ENCODE measurements at places on chromosomes 12 and 14. TPM values are rescaled to one million over a fixed set of nuclear protein-coding genes. Genes with fewer than 3 reads are reported as not detected.

The SLC15A4 gene
- 25.4 TPM for total RNA-seq

The KRT3 gene
- total RNA-seq, result not detected

- H3K27ac ChIP-seq, result no peak overlapping the region
- DNase-seq, result no peak
- H3K36me3 ChIP-seq, result no peaks in the 10 kb centered on the region
- no peaks in the 10 kb centered on the region for H3K27me3 ChIP-seq
These were observed 104.6 kb downstream of the DAAM1 start for GRCh38 chr14:59292921-59293534.

DNA sequence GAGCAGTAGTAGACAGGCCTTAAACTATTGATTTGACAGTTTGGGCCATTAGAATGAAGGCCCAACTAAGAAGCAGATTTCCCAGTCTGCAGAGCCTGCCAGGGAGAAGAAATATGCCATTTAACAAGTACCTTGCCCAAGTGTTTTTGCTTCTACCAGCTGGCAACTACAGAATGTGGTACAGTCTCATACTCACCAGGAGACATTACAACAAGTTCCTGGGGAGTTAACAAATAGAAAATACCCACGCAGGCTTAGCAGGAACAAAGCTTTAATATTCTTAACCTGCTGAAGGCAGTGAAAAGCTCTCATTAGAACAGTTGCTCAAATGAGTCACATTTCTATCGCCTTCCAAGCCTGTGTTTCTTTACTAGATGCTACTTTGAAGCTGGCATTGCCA lies 241.0 kb downstream of the TMEM117 start:
- H3K4me1 ChIP-seq, result no peaks in the 10 kb centered on the region
- DNase-seq, result no peak
- no peak overlapping the region for H3K27ac ChIP-seq
- H3K27me3 ChIP-seq, result no peaks in the 10 kb centered on the region
- H3K4me3 ChIP-seq, result no peak overlapping the region
- no peaks in the 10 kb centered on the region for H3K36me3 ChIP-seq

DNA sequence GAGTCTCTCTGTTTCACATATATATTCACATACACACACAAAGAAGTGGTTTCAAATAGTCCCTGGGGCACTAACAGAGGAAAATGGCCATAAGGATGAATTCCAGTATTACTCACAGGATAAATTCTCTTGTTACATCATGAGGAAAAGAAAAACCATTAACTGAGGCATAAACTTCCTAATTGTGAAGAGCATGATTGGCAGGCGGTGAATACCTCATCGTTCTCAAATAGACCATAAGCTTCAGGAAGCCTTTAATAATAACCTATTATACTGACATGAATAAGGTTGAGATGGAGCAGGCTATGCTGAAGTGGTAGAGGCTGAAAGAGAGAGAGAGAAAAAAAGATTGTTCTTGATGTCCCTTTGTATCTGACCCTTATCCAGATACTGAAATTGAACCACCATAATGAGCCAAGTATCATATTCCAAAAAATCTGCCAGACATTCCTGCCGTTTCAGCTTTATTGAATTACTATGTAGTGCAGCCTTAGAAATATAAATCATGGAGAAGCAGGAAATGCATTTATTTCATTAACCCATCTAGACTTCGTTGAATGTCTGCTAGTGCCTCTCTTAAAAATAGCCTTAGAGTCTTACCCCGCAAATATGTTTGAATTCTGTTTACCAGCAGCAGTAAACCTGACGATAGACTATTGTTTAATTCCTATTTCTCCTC lies 86.8 kb downstream of the NUAK1 start:
- no peak overlapping the region for H3K27ac ChIP-seq
- H3K4me1 ChIP-seq, result no peaks in the 10 kb centered on the region
- H3K27me3 ChIP-seq, result no peaks in the 10 kb centered on the region
- no peak overlapping the region for H3K4me3 ChIP-seq
- no peaks in the 10 kb centered on the region for H3K36me3 ChIP-seq
- no peak for DNase-seq

The CCDC85C gene
- 19.8 TPM for total RNA-seq

DNA sequence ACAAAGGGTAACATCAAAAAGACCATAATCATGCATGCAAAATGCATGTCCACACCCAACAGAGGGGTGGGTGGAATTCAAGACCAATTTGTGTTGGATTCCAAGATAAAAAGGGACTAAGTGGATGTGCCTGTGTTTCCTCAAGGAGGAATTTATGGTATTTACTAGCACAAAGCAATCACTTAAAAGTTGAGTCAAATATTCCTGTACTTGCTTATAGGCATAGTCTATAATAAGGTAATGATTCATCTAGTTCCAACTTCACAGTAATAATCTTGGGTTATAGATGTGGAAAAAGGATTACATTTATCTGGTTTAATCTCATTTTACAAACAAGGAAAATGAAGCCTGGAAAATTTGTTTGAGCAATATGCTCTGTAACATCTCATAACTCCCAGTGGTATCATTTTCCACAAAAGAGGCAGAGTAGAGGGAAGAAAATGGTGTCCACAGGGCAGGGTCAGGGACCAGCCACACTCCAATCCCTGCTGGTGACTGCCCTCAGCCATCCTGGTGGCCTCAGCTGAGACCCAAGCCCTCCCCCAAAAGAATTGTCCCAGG lies 80.8 kb upstream of the REP15 start:
- H3K4me1 ChIP-seq, result no peaks in the 10 kb centered on the region
- no peaks in the 10 kb centered on the region for H3K36me3 ChIP-seq
- no peak overlapping the region for H3K27ac ChIP-seq
- H3K4me3 ChIP-seq, result no peak overlapping the region

GRCh38 chr14:104554088-104554607 lies 25.4 kb upstream of the C14orf180 start:
- no peaks in the 10 kb centered on the region for H3K4me1 ChIP-seq
- no peaks in the 10 kb centered on the region for H3K36me3 ChIP-seq
- no peak overlapping the region for H3K4me3 ChIP-seq
- no peak overlapping the region for H3K27ac ChIP-seq
- H3K27me3 ChIP-seq, result no peaks in the 10 kb centered on the region
- no peak for DNase-seq

The ETFBKMT gene
- 4.1 TPM for total RNA-seq

DNA sequence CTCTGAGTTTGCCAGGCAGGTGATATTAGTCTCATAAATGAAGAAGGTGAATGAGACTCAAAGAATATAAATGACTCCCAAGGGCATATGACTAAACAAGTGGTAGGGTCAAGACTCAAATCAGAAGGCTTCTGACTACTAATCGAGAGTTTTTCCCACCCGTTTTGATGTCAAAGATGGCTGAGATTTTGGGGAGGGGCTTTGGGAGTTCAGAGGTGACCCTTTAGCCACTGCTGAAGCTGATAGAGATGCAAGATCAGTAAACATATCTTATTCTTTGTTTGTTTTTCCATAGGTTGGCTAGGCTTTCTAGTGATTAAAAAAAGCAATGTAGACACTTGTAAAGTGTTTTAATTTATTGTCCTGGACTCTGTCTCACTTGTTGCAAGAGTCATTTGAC lies 239.6 kb upstream of the PLEKHG7 start:
- no peak overlapping the region for H3K4me3 ChIP-seq
- no peaks in the 10 kb centered on the region for H3K36me3 ChIP-seq
- H3K27me3 ChIP-seq, result no peaks in the 10 kb centered on the region

DNA sequence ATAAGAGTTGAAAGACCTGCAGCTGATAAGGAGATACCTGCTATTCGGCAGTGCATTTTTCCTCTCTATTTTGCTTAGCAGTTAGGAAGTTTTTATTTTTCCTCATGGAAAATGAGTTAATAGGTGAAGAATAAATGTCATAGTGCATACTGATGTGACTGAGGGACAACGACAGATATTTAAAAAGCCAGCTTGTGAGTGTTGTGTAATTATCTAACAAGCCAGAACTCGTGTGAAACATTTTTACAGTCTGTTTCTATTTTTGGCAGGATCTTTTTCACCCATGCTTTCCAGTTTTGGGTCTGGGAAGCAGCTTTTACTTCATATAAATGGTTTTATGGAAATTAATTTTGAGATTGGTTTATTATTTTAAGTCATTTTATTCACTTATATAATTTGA lies 2.9 kb downstream of the FBXO34 start:
- no peak for DNase-seq
- no peaks in the 10 kb centered on the region for H3K27me3 ChIP-seq
- no peaks in the 10 kb centered on the region for H3K36me3 ChIP-seq
- no peak overlapping the region for H3K4me3 ChIP-seq
- no peak overlapping the region for H3K27ac ChIP-seq
- peaks cover 38% of the 10 kb centered on the region for H3K4me1 ChIP-seq

GRCh38 chr12:132723764-132724140 lies 13.1 kb downstream of the PGAM5 start:
- H3K27me3 ChIP-seq, result no peaks in the 10 kb centered on the region
- no peaks in the 10 kb centered on the region for H3K4me1 ChIP-seq
- no peak overlapping the region for H3K4me3 ChIP-seq
- DNase-seq, result no peak

The KRAS gene
- 27.8 TPM for total RNA-seq

DNA sequence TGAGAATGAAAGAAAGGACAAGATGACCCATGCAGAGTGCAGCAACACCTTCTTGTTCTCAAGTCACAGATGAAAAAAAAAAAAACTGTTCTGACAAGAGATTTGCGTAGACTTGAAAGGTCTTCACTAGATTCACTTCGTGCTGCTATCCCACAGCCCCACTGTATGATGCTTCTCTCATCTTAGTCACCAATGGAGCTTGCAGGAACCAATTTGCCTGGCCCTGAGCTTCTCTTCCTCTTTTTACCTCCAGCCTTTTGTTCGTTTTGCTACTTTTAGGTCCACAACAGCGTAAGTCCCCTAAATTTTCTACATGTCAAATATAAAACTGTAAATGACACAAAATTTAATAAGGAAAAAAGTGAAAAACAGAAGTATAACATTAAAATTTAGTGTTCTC lies 107.9 kb upstream of the NAP1L1 start:
- H3K4me1 ChIP-seq, result no peaks in the 10 kb centered on the region
- DNase-seq, result no peak
- H3K36me3 ChIP-seq, result no peaks in the 10 kb centered on the region
- no peak overlapping the region for H3K4me3 ChIP-seq
- no peaks in the 10 kb centered on the region for H3K27me3 ChIP-seq

The DHH gene
- total RNA-seq, result 2.5 TPM

DNA sequence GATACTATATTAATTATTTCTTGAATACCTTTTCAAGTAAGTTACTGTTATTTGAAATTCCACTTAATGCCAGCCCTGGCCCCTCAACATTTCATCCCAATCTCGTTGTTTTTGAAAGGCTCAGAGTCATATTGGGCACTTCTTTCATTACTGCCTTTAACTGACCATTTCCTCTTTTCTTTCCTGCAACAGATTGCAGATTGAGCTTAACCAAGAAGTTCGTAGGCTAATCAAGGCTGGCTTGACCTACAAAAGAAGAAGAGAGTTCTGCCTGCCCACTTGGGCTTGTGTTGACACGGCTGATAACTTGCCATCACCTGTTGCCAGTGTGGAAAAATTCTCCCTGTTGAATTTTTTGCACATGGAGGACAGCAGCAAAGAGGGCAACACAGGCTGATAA lies 91.0 kb downstream of the FLRT2 start:
- H3K4me3 ChIP-seq, result no peak overlapping the region
- DNase-seq, result no peak
- H3K4me1 ChIP-seq, result no peaks in the 10 kb centered on the region
- no peaks in the 10 kb centered on the region for H3K36me3 ChIP-seq

GRCh38 chr12:10283027-10283426 lies 24.6 kb upstream of the KLRD1 start:
- DNase-seq, result no peak
- no peaks in the 10 kb centered on the region for H3K36me3 ChIP-seq
- no peaks in the 10 kb centered on the region for H3K27me3 ChIP-seq

DNA sequence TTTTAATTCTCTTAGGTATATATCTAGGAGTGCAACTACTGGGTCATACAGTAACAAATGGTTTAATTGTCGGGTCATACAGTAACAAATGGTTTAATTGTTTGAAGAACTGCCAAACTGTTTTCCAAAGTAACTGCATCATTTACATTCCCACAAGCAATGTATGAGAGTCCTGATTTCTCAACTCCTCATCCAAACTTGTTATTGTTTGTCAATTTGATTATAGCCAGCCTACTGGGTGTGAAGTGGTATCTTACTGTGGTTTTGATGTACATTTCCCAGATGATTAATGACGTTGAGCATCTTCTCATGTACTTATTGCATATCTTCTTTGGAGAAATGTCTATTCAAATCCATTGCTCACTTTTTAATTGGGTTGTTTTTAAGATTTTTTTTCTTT lies 67.6 kb upstream of the CFL2 start:
- no peak overlapping the region for H3K27ac ChIP-seq
- H3K4me3 ChIP-seq, result no peak overlapping the region
- no peaks in the 10 kb centered on the region for H3K4me1 ChIP-seq
- no peak for DNase-seq
- no peaks in the 10 kb centered on the region for H3K36me3 ChIP-seq

The FIGNL2 gene
- not detected for total RNA-seq

- H3K4me3 ChIP-seq, result no peak overlapping the region
- H3K27ac ChIP-seq, result no peak overlapping the region
- H3K27me3 ChIP-seq, result no peaks in the 10 kb centered on the region
- no peaks in the 10 kb centered on the region for H3K4me1 ChIP-seq
- no peaks in the 10 kb centered on the region for H3K36me3 ChIP-seq
- DNase-seq, result no peak
These were observed 57.6 kb downstream of the CCDC85C start for GRCh38 chr14:99546234-99546879.

GRCh38 chr12:129237881-129238280 lies 384.6 kb downstream of the GLT1D1 start:
- no peak overlapping the region for H3K4me3 ChIP-seq
- H3K27ac ChIP-seq, result no peak overlapping the region
- H3K36me3 ChIP-seq, result no peaks in the 10 kb centered on the region
- H3K4me1 ChIP-seq, result no peaks in the 10 kb centered on the region
- no peaks in the 10 kb centered on the region for H3K27me3 ChIP-seq

- no peak overlapping the region for H3K4me3 ChIP-seq
- H3K27ac ChIP-seq, result no peak overlapping the region
- no peaks in the 10 kb centered on the region for H3K4me1 ChIP-seq
- H3K36me3 ChIP-seq, result no peaks in the 10 kb centered on the region
- H3K27me3 ChIP-seq, result no peaks in the 10 kb centered on the region
These were observed 280.4 kb upstream of the GARIN6 start for GRCh38 chr12:99367181-99367580.

DNA sequence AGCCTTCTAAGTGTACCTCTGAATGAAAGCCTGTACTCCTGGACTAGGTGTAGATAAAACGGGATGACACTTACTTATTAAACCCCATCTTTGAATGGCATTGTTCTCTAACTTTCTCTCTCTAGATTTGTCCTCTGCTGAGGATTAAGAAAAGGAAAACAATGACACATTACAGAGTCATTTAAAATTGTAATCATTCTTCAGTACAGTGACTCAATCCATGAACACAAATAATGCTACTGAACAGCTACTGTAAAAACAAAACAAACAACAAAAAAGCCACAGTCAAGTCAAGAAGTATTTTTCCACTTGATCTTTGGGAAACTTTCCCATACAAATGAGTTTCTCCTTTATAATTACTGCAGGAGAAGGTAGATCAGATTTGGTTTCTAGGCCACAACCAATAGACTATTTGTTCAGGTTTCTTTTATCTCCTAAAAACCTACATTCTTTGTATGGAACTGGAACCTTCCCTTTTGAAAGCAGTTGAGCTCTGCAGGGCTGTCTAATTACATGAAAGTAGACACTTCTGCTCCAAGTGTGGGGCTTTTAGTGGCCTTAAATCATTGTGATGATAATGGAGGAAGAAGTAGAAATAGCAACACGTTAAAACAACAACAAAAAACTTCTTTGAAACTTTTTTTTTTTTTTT lies 219.1 kb downstream of the ESR2 start:
- H3K4me1 ChIP-seq, result no peaks in the 10 kb centered on the region
- no peak overlapping the region for H3K4me3 ChIP-seq
- H3K27me3 ChIP-seq, result no peaks in the 10 kb centered on the region
- no peak for DNase-seq
- H3K36me3 ChIP-seq, result no peaks in the 10 kb centered on the region
- no peak overlapping the region for H3K27ac ChIP-seq

The RNASE1 gene
- 35.5 TPM for total RNA-seq

Data from Peyer's patch (tissue), 4 donors.